ENCODE measurements at places on chromosomes 1 and 21.

DNA sequence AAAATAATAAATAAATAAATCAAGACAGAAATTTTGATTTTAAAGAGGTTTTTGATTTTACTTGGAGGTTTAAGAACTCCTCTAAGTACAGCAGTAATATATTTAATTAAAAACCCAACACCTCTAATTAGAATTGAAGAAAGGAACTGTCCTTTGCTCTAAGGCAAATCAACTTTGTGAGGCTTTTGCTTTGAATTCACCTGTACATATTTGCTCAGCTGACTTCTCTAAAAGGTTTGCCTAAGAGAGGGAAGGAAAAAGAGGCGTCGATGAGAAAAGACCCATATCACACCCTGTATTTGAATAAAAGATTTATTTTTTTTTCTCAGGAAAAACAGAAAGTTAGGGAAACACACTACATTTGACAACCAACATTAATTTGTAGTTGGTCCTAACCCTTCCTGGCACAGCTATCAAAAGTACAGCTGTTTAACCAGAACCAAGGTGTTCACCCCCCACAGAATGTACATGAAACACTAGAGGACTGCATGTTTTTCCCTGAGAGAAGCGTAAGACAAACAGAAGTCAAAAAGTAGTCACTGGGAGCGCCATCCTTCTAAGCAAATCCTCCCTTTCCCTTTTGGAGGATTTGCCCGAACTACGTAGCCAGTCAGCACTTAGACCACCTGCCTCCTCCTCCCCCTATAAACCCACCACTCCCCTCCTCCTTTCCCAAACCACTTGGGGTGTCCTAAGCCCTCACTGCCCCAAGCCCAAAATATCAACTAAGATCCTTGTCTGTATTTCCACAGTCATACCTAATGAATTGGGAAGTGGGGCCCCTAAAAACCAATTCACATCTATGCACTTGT, 4.9 kb downstream of the MCL1 start:
- DNase-seq = no peak

GRCh38 chr1:75969550-75969949, 37.3 kb upstream of the ASB17 start:
- DNase-seq = peak; percentile 34

DNA sequence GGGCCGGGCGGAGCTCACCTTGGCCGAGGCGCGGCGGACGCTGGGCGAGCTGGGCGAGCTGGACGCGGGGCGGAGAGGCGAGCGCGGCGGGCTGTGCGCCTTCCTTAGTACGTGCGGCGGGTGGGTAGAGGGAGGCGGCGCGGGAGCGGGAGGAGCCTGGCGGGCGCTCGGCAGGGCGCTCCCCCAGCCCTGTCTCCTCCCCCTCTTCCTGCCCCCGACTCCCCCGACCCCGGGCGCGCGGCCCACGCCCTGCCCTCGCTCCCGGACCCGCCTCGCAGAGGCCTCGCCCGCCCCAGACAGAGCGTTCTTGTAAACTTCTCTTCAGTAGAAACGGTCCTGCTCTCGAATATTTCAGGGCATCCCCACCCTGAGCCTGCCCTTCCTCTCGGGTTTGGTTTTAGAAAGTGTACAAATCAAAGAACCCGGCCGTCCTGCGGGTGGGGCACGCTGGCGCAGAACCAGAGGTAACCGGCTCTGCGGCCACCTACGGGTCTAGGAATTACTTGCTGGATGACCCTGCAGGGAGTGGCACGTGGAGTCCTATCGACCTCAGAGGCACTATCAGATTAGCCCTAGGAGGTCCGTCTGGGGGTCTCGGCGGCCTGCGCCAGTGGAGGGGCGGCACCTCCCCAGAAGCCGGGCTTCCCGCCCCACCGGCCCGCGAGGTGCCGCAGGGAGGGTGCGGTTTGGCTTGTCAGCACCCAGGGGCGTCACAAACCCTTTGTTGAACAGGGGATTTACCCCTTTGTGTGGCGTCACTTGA, at the start of gene S100A10:
Gene S100A10, minus strand, starts transcription at position 126 of the 763 bp plus-strand sequence. CDS start 7,629 bp downstream, outside the sequence.
- peak; percentile 85 for DNase-seq

GRCh38 chr21:38077569-38077968, 161.3 kb upstream of the KCNJ6 start:
- DNase-seq = no peak

GRCh38 chr1:16183179-16183578, 27.3 kb upstream of the EPHA2 start:
- DNase-seq = peak; percentile 52

DNA sequence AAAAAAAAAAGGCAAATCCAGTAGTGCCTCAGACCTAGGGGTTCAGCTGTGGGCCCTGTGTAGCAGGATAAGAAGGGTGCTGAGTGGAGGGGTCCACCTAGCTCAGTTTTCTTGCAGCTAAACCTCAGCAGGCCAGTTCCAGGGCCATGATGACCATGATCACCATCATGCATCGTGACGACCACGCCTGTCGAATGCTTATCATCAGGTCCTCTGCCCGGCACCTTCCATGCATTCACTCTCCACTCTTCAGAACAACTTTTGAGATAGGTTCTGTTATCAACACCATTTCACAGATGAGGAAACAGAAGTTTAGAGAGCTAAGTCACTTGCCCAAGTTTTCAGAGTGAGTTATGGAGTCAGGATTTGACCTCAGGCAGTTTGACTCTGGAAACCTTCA, 54.9 kb downstream of the ACBD3 start:
- DNase-seq = no peak

GRCh38 chr1:231431665-231432415, 9.8 kb upstream of the EGLN1 start:
- DNase-seq = no peak

DNA sequence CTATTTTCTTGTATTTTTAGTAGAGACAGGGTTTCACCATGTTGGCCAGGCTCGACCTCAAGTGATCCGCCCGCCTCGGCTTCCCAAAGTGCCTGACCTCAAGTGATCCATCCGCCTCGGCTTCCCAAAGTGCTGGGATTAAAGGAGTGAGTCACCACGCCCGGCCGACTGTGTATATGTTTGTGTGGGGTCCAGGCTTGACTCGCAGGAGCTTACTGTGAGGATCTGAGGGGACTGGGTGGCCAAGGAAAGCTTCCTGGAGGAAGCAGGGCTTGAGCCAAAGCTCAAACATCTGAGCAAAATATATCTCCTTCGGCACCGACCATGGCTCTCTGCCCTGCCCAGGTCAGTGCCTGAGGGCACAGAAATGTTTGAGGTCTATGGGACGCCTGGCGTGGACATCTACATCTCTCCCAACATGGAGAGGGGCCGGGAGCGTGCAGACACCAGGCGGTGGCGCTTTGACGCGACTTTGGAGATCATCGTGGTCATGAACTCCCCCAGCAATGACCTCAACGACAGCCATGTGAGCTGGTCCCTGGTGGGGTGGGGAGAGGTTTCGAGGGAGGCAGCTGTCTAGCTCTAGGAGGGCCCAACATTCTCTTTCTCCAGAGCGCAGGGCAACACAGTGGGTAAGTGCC, 10.5 kb downstream of the PADI3 start:
- peak; percentile 62 for DNase-seq

- DNase-seq = peak; percentile 69
Observed at GRCh38 chr1:190205713-190206112, 272.0 kb downstream of the BRINP3 start.

GRCh38 chr1:237794071-237794470, 96.7 kb downstream of the ZP4 start:
- DNase-seq = no peak

DNA sequence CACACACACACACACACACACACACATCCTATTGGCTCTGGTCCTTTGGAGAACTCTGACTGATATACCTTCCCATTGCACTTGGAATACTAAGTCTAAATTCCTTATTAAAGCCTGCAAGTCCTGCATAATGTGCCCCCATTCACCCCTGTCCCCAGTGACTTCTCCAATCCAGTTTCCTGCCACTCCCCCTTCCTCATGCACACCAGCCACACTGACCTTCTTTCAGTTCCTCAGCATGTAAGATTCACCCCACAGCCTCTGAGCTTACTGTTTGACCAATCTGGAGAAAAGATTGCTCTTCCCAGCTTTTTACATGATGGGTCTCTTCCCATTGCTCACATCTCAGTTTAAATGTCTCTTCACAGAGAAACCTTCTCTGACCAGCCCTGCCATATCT, 146.6 kb downstream of the TBX15 start:
- no peak for DNase-seq

DNA sequence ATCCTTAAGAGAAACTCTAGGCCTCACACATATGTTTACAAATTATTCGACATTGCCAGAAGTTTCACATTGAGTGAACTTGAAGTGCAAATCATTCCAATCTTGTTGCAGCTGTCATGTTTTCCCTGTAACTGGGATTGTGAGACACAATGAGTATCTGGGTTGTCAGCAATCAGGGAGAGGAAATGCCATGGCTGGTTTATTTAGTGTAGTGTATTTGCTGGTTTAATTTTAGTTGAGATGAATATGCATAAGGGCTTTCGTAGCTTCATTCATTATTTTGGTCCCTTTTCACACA, 54.2 kb upstream of the USP1 start:
- DNase-seq = no peak

GRCh38 chr21:45383111-45383614, 21.8 kb upstream of the COL18A1 start:
- DNase-seq = no peak

GRCh38 chr1:59605184-59605583, 209.6 kb upstream of the HOOK1 start:
- no peak for DNase-seq

GRCh38 chr21:34981791-34982190, 67.3 kb downstream of the RUNX1 start:
- no peak for DNase-seq

DNA sequence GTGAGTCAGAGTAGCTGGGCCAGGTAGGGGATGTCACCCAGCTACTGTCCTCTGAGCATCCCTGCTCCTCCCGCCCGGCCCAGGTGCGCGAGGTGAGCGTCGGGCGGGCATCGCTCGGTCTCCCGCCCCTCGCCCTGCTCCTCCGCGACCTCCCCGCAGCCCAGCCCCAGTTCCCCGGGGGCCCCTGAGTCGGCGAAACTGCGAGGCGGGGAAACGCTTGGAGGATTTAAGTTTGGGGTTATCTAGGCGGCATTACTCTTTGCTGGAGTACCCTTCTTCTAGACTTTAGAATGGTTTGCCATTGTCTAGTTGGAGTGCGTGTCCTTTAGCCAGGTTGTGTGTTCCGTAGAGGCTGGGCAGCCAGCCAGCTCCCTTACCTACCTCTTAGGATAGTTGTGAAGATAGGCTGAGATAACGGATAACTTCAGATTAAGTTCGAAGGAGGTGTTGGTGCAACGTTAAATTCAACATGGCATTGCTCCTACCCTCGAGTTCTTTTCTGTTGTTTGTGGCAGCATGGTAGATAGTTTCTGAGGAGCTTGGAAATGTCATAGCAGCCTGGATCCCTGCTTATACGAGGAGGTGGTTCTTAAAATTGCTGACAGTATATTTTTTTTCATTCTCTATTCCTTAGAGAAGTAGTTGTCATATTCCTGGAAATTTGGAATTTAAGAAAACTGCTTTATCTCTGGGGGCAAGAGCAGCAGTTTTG, 697 bp downstream of the AGO3 start:
- DNase-seq = peak; percentile 6

GRCh38 chr1:63318201-63318979, 4.0 kb upstream of the FOXD3 start:
- no peak for DNase-seq

- DNase-seq = no peak
Observed at GRCh38 chr1:203185061-203185461, 1.4 kb downstream of the CHI3L1 start.

DNA sequence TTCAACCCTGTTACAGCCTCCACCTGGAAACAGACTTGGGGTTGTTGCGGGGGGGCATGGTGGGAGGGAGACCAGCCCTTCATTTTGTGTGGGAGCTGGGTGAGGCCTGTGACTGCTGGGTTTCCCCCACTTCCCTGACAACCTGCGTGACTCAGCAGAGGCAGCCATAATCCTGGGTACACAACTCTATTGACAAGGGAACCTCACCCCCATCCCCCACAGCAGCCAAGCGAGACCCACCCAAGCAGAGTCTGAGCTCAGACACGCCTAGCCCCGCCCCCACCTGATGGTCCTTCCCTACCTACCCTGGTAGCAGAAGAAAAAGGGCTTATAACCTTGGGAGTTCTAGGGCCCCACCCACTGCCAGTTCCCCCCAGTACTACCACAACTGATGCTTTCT, 8.0 kb upstream of the CCDC190 start:
- DNase-seq = no peak

GRCh38 chr1:227910511-227911153, 37.1 kb downstream of the WNT9A start:
- no peak for DNase-seq

DNA sequence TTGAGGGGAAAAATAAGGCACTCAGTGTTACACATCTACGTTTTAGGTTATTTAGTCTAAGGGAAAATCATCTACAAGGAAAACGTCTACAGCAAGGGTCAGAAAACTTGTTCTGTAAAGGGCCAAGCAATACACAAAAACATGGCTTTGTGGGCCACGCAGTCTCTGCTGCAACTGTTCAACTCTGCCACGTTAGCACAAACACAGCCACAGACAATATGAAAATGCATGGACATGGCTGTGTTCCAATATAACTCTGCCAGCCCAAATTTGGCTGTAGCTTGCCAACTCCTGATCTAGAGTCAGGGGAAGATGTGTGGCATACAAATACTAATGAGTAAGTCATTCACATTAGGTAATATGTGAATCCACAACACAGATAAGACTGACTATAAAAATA, 40.7 kb downstream of the COA6 start:
- DNase-seq = no peak

DNA sequence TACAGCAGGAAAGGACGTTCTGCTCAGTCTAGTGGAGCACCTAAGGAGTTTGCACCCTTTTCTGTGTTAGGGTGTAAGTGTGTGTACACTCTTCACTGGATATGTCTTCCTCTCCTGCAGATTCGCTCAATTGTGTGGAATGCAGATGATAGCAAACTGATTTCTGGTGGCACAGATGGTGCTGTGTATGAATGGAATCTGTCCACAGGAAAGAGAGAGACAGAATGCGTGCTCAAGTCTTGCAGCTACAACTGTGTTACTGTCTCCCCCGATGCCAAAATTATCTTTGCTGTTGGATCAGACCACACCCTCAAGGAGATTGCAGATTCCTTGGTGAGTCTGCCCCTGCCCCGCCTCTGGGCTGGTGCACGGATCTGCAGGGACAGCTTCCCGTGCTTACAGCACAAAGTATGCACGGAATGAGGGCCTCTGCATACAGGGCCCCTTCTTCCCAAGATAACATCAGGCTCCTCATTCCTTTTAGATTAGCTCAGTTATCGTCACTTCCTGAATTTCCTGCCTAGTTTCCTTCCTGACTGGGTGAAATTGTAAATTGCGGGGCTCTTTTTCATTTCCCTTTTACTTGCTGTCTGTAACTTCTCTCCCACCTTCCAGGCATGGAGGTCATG, 34.6 kb downstream of the CFAP57 start:
- DNase-seq = peak; percentile 99

DNA sequence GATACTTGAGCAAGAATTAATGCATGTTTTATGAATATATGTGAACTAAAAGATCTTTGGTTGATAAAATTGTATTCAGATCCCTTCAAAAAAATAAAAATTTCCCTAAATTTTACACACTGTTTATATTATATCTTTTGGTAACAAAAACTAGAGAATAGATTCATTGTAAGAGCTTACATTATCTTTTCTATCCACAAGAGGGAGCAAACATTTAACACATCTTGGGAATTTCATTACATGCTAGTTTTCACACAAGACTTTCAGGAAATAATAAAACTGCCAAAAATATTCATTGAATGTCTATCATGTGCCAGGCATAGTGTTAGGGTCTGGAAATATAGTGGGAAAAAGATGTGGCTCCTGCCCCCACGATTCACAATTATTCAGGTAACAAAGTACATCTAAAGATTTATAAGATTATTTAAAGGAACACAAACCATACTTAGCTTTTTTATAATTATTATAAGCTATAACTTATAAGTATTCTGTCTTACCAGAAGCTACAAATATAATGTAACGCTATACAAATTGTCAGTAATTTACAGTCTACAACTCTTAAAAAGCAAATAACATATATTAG, 30.6 kb downstream of the FAF1 start:
- peak; percentile 36 for DNase-seq

All from fibroblast of skin of back (primary cell).